ENCODE measurements at places on chromosomes 1 and 21. TPM values are rescaled to one million over a fixed set of nuclear protein-coding genes. Genes with fewer than 3 reads are reported as not detected.

ROR1 gene
- 15.8 TPM for total RNA-seq

SLX9 gene
- 15.7 TPM for total RNA-seq

FAM72C gene
- total RNA-seq: not detected

LRRC71 gene
- 5.3 TPM for total RNA-seq

PTPRU gene
- total RNA-seq: 35.1 TPM

DNA sequence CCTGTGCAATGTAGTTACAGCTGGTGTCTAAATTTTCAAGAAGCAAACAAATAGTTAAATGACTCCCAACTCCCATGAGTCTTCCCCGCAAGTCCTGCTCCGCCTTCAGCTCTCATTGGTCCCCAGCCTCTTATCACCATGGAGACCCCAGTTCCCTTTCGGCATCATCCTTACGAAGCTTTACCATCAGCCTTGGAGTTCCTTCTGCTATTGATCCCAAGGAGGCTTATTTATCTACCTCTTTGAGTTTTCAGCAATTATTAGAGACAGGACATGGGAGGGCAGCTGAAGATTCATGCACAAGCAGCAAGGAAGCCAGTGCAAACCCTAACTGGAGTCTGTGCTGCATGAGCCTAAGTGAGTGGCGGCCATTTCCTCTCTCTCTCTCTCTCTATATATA is 12.3 kb downstream of the KCNA2 start:
- H3K4me3 ChIP-seq: no peak overlapping the region
- no peaks in the 10 kb centered on the region for H3K36me3 ChIP-seq

GRCh38 chr1:91124989-91125417 is 103.2 kb upstream of the ZNF644 start:
- H3K4me3 ChIP-seq: no peak overlapping the region
- no peak for DNase-seq
- no peaks in the 10 kb centered on the region for H3K36me3 ChIP-seq
- H3K4me1 ChIP-seq: peaks cover 9% of the 10 kb centered on the region
- no peak overlapping the region for H3K27ac ChIP-seq
- no peaks in the 10 kb centered on the region for H3K27me3 ChIP-seq

All from lower lobe of right lung (tissue), 2 donors.